MCF 10A (cell line): ENCODE measurements at places on chromosomes 12 and 14.

DNA sequence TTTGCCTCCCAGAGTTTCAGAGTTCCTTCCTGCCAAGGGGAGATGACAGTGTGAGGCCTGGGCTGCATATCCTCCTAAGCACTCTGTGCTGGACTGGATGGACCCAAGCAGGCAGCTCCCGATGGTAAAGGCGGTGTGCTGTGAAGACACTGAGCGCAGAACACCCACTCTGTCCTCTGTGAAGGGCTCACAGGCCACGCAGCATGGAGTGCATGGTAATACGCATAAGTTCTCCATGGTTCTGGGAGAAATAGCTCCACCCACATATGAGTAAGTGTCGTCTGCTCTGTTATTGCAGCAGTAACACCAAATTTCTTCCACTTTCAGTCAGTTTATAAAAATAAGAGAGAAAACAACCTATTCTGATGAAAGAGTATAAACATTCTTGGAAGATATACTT lies 55.8 kb downstream of the TMEM30B start:
- no peak for DNase-seq

DNA sequence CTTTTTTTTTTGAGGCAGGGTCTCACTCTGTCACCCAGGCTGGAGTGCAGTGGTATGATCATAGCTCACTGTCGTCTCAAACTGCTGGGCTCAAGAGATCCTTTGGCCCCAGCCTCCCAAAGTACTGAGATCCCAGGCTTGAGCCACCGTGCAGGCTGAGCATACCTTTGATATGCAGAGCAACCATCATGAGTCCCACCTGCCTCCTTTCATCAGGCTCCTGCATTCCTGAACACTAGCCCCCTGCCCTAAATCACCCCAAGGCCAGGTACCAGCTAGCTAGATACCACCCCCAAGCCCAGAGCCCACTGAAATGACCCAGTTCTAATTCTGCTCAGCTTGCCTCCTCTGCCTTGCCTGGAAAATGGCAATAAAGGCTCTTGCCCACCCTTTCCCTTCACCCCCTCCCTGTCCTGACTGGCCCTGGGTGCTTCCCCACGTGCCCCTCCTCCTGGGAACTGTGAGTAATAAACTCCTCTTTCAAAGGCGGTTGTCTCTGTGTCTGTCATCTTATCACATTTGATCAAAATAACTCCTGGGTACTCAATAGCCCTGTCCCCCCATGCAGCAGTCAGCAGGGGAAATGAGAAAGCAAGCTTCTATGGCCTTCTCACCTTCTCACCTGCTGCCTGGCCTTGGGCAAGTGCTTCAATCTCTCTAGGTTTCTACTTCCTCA lies 6.4 kb upstream of the BRF1 start:
- DNase-seq = no peak

GRCh38 chr12:111753144-111753881 lies 13.4 kb upstream of the ALDH2 start:
- peak; percentile 55 for DNase-seq

- DNase-seq = no peak
Observed at GRCh38 chr14:48805315-48805714, 780.9 kb downstream of the RPS29 start.

GRCh38 chr14:35197015-35197414 lies 74.7 kb downstream of the PRORP start:
- peak; percentile 18 for DNase-seq
